ENCODE measurements at places on chromosomes 13 and 19.

GRCh38 chr19:55697069-55697440 lies 22.0 kb downstream of the EPN1 start:
- DNase-seq, result no peak

DNA sequence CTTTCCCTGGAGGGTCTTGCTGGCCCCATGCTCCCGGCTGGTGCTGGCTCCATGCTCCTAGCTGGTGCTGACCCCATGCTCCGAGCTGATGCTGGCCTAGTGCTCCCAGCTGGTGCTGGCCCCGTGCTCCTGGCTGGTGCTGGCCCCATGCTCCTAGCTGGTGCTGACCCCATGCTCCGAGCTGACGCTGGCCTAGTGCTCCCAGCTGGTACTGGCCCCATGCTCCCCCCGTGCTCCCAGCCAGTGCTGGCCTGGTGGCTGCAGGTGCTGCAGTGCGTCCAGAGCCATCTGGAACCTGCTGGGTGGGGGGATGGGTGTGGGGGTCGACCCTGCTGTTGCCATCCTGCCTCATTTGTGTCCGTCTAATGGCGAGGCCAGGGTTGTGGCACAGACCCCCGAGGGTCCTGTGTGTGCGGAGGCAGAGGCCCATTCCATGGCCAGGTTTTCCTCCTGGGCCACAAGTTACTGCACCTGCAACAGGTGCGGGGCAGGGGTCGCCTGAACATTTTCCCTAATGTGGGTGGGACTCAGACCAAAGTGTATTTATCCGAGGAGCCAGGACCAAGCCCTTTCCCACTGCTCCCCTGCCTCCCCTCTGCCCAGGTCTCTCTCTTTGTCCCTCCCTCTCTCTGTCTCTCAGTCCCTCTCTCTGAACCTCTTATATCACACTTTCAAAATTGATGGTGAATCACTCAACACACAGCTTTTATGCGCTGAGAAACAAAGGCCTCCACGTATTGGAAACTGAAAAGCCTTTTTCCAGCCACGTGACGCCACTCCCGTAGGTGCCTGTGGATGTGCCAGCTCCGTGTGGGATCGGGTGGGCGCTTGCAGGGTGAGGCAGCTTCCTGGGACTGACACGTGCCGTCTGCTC lies 45.1 kb downstream of the MCF2L start:
- DNase-seq, result no peak

DNA sequence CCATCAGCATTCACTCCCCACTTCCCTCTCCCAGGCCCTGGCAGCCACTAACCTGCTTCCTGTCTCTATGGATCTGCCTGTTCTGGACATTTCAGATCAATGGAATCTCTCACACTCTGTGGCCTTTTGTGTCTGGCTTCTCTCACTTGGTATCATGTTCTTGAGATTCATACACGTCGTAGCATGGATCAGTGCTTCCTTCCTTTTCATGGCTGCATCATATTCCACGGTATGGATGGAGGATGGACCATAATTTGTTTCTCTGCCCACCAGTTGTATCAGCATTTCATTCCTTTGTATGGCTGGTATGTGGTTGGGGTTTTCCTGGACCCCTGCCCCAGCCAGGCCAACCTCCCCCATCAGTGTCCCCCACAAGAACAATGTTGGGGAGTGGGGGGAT lies 36.2 kb downstream of the MYO9B start:
- no peak for DNase-seq

- no peak for DNase-seq
These were observed 359.4 kb downstream of the ZNF536 start for GRCh38 chr19:30731591-30731990.

DNA sequence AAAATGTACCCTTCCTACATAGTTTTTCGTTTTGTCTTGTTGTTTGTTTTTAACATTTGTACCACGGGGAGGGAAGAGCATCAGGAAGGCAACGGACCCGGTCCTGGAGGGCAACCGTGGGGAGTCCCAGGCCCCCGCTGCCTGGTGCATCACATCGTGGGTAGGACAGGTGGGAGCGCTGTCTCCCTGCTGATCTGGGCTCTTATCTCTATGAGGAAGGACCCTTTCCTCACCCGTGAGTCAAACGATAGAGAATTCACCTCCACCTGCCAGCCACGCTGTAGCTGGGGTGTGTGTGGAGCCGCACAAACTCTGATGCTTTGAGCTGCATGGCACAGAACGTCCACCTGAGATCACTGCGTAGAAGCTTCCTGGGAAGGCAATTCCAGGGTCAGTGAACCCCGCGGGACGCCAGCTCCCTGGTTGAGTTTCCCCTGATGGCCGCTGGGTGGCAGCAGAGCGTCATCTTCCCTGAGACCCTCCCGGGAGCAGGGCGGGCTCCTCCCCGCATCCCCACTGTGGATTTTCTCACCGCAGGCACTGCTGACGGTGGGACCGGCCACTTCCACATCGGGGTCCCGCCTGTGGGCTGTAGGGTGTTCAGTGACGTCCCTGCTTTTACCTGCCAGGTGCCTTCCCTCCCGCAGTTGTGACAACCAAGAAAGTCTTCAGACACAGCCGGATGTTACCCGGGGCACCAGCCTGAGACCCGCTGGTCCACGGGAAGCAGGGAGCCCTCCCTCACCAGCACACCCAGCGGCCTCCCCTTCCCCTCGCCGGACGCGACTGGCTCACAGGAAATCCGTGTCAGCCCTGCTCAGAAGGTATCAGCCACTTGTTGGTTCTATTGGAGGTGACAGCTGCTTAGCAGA lies 54.7 kb downstream of the ZNF787 start:
- DNase-seq, result peak; percentile 78
